Hepatocyte (in vitro differentiated cells): ENCODE measurements at places on chromosomes 12 and 14. TPM values are rescaled to one million over a fixed set of nuclear protein-coding genes. Genes with fewer than 3 reads are reported as not detected.

The ZNF664 gene
- 63.9 and 80.4 TPM in 2 replicates for total RNA-seq

DNA sequence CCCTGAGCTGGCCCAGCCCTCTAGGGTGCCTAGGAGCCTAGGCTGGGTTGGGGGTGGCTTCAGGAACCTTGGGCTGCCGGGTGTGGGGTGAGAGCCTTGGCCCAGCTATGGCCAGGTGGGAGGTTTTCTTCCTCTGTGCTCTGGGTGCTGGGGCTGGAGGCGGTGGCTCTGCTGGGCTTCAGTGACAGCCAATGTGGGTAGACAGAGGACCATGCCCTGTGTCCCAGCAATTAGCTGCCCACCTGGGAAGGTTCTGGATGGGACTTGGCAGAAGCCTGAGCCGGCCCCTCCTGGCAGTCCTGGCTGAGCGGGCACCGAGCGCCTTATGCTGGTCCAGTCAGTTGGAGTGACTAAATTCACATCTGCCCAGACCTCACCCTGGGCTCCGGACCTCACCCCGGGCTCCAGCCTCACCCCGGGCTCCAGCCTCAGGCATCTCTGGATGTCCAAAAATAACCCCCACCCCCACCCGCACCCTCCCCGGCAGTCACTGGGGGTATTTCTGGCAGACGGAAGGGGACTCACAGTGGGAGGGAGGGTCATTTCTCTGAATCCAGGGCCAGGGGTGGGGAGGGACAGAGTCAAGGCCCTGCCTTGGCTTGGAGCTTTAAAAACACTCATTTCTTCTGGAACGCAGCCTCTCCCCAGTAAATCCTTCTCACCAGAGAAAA, 46.9 kb downstream of the CYP46A1 start:
- DNase-seq = no peak

The TXNDC16 gene
- total RNA-seq = 14.2 and 14.5 TPM in 2 replicates

The TAMALIN gene
- 4.0 and 8.0 TPM in 2 replicates for total RNA-seq

The AICDA gene
- 0.12 and 0.23 TPM in 2 replicates for total RNA-seq

DNA sequence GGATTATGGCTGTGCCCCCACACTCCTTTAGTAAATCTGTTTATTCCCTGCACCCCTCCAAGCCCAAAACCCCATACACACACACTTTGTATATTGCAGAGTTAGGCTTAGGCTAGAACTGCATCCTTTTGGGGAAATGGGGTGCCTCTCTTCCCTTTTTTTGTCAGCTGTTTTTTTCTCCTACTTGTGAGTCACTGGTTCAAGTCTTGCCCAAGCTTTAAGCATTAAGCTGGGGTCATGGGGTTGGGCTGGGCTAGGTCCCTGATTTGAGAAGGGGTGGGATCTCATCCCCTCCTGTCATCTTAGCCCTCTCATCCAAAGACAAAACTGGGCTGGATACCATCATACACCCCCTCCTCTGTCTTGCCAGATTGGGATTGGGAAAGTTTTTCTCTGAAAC, 1.6 kb downstream of the LRP1 start:
- no peak for DNase-seq

DNA sequence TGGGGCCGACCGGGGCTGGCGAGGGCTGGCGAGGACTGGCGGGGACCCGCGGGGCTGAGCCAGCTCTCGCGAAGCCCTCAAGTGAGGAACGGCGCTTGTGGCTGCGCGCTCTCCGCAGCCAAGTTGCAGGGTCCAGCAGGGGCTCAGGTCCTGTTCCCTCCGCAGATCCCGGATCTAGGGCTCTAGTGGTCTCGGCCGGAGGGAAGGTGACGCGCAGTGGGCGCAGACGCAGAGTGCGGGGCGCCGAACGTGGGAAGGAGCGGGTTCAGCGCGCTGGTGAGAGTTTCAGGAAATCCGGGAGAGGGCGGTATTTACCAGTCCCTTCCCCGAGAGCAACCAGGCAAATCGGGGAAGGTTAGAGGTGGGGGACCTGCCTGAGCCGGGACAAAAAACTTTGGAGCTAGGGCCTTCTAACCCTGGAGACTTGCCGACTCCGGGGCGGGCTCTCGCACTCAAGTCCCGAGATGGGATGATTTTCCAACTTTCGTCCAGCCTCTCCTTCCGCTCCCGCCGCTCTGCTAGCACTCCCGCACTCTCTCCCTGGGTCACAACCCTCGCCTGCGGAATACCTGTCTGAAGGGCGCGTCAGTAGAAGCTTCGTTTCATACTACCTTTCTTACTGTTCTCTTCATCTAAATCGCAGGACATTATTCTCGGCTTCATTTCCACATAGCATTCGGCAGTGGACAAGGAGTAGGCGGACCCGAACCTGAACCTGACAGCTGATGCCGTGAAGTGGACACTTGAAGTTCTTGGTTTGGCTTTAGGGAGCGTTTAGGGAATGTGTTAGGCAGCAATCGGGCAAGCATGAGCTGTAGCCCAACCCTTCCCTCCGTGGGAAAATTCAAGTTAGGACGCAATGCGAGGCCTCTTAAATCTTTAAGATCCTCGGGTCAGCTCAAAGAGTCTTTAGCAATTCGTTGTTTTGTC, 13.6 kb upstream of the PAX9 start:
- DNase-seq = peak; percentile 74

The EXOC5 gene
- 50.6 and 51.8 TPM in 2 replicates for total RNA-seq

The FAM90A1 gene
- total RNA-seq = not detected in 2 replicates

DNA sequence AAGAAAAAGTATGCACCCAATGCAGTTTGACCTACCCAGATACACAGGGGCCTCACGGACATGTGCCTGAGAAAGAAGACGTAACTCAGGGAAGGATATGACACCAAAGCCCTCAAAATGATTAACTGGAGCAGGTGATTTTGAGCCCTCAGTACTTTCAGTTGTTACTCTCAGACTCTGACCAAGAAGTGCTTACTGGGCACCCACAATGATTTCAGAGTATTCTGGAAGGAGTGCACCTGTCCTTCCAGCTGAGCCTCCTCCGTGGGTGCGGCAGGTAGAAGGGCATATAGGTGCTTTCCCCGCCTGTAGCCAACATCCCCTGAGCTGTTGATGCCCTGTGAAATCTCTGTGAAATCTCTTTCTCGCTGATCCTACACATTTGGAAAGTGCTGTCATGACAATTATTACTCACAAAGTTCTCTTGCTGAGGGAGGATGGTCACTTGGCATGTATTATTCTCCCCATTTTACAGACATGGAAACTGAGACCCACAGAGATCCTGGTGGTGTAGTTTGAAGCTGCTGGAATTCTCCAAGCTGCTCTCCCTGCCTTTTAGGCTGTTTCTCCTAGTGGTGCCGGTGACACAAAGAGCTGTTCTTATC, 154.3 kb upstream of the CCND2 start:
- DNase-seq = no peak

DNA sequence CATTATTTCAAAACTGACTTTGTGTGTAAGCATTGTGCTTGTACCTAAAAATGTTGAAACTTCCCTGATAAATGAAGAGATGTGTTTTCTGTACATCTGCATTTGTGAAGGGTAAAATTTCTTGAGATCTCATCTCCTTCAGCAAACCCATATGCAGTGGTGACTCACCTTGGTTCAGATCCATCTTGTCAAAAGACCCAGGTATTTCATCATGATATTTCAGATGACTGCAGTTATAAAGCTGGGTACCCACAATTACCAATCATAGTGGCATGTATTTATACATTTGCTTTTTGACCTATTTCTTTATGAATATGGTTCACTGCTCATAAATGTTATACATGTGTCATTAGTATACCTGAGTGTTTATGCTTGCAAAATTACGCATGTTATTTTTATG, 1213.6 kb downstream of the GALC start:
- DNase-seq = no peak

The CNTN1 gene
- 2.4 and 4.1 TPM in 2 replicates for total RNA-seq

The DTX3 gene
- total RNA-seq = 17.7 and 19.9 TPM in 2 replicates

DNA sequence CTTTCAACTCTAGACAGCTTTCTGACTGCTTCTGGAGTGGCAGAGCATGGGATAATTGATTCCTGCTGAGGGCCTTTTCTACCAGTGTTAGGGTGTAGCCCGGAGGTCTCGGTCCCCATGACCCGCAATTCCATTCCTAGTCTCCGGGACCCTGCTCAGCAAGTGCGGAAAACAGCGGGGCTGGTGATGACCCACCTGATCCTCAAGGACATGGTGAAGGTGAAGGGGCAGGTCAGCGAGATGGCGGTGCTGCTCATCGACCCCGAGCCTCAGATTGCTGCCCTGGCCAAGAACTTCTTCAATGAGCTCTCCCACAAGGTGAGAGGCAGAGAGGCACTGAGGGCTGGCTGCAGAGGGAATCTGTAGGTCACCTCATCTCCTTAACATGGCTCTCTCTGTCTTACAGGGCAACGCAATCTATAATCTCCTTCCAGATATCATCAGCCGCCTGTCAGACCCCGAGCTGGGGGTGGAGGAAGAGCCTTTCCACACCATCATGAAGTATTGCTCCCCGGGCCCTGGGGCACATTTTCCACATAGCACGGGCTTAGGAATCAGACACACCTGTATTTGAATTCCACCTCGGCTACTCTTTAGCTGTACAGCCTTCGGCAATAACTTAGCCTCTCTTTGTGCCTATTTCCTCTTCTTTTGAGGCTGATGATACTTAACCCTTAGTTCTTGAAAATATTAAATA, 5.6 kb upstream of the GAPDH start:
- no peak for DNase-seq

GRCh38 chr12:15982071-15982470, 70.9 kb downstream of the DERA start:
- no peak for DNase-seq

- no peak for DNase-seq
Measured at GRCh38 chr14:34172550-34173368, 221.9 kb upstream of the EGLN3 start.

The FITM1 gene
- 0.24 and 1.0 TPM in 2 replicates for total RNA-seq

GRCh38 chr12:122880668-122881067, 15.3 kb downstream of the VPS37B start:
- DNase-seq = no peak

The ARPC3 gene
- 419 and 585 TPM in 2 replicates for total RNA-seq

The CATSPERB gene
- 7.1 and 19.5 TPM in 2 replicates for total RNA-seq

- DNase-seq = no peak
Measured at GRCh38 chr12:18206198-18206597, 55.1 kb upstream of the PIK3C2G start.

DNA sequence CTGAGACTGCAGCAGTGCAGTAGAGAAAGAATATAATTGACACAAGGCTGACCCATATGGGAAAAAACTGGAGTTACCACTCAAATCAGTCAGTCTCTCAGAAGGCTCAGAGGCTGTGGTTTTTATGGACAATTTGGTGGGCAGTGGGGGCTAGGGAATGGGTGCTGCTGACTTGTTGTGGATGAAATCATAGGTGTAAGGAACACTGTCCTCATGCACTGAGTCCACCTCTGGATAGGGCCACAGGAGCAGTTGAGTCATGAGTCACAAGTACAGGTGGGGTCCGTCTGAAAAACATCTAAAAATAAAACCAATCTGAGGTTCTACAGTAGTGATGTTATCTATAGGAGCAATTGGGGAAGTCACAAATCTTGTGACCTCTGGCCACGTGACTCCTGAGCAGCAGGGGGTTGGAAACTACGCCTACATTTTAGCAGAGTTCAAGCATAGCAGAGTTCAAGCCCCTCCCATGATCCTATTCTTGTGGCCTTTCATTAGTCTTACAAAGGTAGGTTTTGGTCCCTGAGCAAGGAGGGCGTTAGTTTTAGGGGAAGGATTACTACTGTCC, 18.1 kb upstream of the SGPP1 start:
- DNase-seq = no peak

- no peak for DNase-seq
Measured at GRCh38 chr14:87952307-87953094, 40.5 kb downstream of the GALC start.

GRCh38 chr14:20671597-20672283, 12.6 kb upstream of the RNASE4 start:
- no peak for DNase-seq

The TMEM63C gene
- 4.9 and 5.1 TPM in 2 replicates for total RNA-seq

DNA sequence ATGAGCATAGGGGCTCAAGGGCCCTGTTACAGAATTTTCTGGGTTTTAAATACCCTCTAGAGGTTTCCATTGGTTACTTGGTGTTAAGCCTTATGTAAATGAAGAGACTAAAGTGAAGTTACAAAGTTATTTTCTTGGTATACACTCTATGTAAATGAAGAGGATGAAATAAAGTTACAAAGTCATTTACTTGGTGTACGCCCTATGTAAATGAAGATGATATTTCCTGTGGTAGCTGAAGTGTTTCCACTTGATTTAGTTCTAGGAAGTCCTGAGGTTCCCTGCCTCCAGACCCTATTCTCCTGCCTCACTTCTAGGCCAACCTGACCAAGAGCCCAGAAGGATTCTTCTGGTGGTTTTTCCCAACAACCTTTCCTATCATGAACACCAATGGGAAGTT, 126.1 kb downstream of the SPTSSA start:
- no peak for DNase-seq

DNA sequence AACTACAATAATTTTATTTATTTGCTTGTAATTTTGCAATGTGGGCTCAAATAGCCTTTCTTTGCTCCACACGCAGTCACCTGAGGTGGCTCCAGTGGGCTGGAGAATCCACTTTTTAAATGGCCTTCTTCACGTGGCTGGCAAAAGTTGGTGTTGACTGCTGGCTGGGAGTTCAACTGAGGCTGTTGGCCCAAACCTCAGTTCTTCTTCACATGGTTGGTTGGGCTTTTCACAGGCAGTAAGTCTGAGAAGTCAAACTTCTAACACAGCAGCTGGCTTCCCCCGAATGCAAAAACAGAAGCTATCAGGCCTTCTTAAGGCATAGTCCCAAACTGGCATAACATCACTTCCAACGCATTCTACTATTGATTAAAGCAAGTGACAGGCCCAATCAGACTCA, 2.1 kb upstream of the OXA1L start:
- DNase-seq = no peak

DNA sequence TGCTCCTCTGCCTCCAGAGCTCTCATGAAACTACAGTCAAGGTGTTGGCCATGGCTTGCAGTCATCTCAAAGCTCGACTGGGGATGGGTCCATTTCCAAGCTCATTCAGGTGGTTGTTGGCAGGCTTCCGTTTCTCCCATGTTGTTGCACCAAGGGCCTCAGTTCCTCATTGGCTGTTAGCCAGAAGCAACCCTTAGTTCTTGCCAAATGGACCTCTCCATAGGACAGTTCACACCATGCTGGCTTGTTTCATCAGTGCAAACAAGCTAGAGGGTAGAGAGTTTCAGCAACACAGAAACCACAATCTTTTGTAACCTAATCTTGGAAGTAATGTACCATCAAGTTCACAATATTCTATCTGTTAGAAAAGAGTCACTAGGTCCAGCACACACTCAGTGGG, 22.7 kb upstream of the PPM1A start:
- DNase-seq = no peak

DNA sequence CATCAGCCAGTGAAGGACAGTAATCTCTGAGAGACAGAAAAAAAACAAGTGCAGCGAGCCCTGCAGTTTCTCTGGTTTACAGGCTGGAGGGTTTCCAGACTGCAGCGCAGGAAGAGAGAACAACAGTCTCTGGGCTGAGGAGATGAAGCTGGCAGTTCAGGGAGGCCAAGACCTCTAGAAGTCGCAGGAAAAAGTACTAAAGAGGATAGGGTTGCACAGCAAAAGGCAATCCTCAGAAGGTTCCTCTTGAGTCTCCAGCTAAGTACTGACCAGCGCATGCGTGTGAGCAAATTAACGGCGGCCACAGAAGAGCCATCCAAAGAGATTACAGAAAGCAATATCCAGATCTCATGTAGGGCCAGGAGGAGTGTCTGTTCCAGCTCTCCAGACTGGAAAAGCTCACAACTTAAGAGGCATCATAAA, 12.2 kb upstream of the CCDC60 start:
- DNase-seq = peak; percentile 21

- DNase-seq = peak; percentile 67
Measured at GRCh38 chr14:49975276-49975675, 82.4 kb downstream of the ARF6 start.
